G401 (cell line): ENCODE measurements at places on chromosomes 2 and 18. TPM values are rescaled to one million over a fixed set of nuclear protein-coding genes. Genes with fewer than 3 reads are reported as not detected.

DNA sequence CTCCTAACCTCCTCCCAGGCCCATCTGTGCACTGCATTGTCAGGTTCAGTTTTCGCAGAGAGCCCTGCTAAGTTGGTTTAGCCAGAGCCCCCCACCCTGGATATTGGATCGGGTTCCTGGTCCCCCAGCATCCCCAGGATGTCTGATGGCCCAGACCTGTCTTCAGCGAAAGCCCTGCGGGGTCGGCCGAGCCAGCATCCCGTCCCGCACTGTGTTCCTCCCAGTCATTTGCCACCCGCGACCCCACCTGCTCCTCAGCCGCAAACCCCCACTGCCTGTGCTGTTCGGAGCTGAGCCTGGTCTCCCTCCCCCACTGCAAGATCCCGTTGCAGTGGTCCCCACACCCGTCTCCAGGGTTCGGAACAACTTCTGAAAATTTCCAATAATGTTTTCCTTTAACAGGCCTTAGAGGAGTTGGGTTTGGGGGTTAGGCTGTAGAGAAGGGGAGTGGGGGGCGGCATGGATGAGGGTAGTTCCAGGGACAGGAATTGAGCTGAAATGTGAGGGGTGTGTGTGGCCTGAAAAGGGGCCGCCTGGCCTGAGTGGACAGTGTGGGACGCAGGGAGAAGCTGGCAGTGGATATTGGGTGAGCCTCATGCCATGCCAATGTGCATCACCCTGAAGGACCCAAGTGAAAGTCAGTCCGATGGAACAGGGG lies 1.6 kb upstream of the COPS9 start:
- DNase-seq, result no peak

DNA sequence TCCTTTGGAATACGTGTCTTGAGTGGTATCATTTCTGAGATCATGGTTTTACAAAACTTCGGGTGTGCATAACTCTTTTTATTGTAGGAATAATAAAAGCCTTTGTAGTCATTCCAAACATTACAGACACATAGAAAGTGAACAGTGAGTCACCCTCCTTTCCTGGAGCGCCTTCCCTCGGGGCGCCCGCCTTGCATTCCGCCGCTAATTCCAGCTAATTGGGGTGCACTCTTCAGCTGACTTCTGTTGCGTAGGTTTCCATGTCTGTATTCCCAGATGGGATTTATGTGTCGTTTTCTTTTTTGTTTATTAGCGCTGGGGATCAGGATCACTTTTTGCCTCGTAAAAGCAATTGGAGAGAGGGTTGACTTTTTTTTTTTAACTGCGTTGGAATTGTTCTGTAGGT lies 18.7 kb downstream of the SH3BP4 start:
- no peak for DNase-seq

GRCh38 chr18:76306685-76307292 lies 188.3 kb downstream of the ZNF516 start:
- DNase-seq, result no peak

- peak; percentile 42 for DNase-seq
Observed at GRCh38 chr2:165373278-165374010, 96.1 kb upstream of the CSRNP3 start.

Gene TRIM43
- 0.12 and 6.3 TPM in 2 replicates for total RNA-seq
